M059J (cell line): ENCODE measurements at places on chromosomes 16 and 17. TPM values are rescaled to one million over a fixed set of nuclear protein-coding genes. Genes with fewer than 3 reads are reported as not detected.

Gene CHST5
- not detected in 2 replicates for total RNA-seq

Gene MAFG
- 8.1 and 15.1 TPM in 2 replicates for total RNA-seq

GRCh38 chr16:79325226-79325945 lies 275.2 kb downstream of the MAF start:
- no peak for DNase-seq

- DNase-seq, result no peak
Measured at GRCh38 chr17:42520540-42520951, 15.5 kb upstream of the NAGLU start.

- peak; percentile 6 for DNase-seq
Measured at GRCh38 chr17:72950242-72950931, 142.1 kb downstream of the SLC39A11 start.
